ENCODE measurements at places on chromosomes 12 and 14. TPM values are rescaled to one million over a fixed set of nuclear protein-coding genes. Genes with fewer than 3 reads are reported as not detected.

Gene SYT1
- total RNA-seq = 0.10 TPM

Gene CRACR2A
- 29.8 TPM for total RNA-seq

Gene GDF3
- not detected for total RNA-seq

Gene TMEM132C
- total RNA-seq = not detected

Gene KLRD1
- total RNA-seq = not detected

Gene TRIM9
- total RNA-seq = 1.8 TPM

Gene KCNJ8
- total RNA-seq = 2.0 TPM

Gene PMEL
- total RNA-seq = 1.1 TPM

Gene RAB2B
- total RNA-seq = 16.6 TPM

Gene AQP6
- total RNA-seq = not detected

Gene RNASE1
- total RNA-seq = 1.1 TPM

Gene TMBIM4
- total RNA-seq = 39.0 TPM

Gene RERG
- not detected for total RNA-seq

Gene OR8S1
- not detected for total RNA-seq

Gene KRT75
- not detected for total RNA-seq

Gene NACA
- total RNA-seq = 2,010 TPM

Gene PTGER2
- not detected for total RNA-seq

Gene GPR68
- total RNA-seq = 2.3 TPM

Gene TCL1B
- not detected for total RNA-seq

Gene PTPN6
- total RNA-seq = 0.05 TPM

Gene GLS2
- not detected for total RNA-seq

Measured in HT1080 (cell line).